Fibroblast of mammary gland (primary cell): ENCODE measurements at places on chromosomes 3 and 15.

DNA sequence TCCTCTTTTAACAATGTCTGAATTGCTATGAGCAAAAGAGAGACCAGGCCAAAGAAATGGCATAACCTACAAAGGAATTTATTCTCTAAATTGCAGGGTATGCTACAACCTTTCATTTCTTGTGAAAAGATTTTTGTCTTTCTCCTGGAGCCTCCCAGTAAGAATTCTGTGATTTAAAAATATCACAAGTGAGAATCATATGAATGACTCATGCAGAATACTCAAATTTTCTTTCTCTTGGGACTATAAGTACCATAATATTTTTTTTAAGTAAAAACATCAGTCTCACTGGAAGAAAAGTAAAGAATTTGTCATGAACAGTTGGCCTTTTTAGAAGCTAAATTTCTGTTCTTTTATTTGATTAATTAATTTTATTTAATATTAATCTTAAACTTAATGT lies 26.3 kb downstream of the SYNPR start:
- no peak for DNase-seq

DNA sequence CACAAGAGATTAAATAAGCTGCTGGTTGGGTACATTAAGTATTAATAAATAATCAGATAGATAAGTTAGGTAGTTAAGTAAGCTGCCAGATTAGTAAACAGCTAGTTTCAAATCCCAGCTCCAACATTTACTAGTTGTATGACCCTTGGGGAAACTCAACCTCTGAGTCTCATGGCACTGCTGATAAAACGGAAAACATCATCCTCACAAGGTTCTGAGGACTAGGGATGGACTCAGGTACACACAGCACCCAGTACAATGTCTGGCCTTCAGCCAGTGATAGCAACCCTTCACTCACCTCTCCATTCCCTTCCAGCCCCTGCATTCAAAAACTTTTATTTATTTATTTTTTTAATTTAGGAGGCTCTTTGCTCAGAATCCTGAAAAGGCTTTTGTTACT lies 32.3 kb downstream of the B3GNT5 start:
- no peak for DNase-seq

- no peak for DNase-seq
Measured at GRCh38 chr3:89245612-89246011, 138.2 kb downstream of the EPHA3 start.

- peak; percentile 88 for DNase-seq
Measured at GRCh38 chr3:33826688-33827087, 28.3 kb downstream of the PDCD6IP start.

GRCh38 chr3:12318758-12319621 lies 30.1 kb downstream of the PPARG start:
- peak; percentile 51 for DNase-seq

DNA sequence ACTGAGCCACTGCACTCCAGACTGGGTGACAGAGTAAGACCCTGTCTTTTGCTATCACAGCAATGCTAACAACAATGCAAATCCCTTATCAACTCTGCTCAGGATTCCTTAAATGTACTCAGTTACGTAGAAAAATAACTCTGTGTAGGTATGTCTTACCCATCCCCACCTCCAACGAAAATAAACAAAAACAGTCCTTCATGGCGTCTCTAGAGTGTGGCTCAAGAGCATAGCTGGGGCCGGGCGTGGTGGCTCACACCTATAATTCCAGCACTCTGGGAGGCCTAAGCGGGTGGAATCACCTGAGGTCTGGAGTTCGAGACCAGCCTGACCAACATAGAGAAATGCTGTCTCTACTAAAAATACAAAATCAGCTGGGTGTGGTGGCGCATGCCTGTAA lies 13.2 kb upstream of the NCKIPSD start:
- DNase-seq = no peak

DNA sequence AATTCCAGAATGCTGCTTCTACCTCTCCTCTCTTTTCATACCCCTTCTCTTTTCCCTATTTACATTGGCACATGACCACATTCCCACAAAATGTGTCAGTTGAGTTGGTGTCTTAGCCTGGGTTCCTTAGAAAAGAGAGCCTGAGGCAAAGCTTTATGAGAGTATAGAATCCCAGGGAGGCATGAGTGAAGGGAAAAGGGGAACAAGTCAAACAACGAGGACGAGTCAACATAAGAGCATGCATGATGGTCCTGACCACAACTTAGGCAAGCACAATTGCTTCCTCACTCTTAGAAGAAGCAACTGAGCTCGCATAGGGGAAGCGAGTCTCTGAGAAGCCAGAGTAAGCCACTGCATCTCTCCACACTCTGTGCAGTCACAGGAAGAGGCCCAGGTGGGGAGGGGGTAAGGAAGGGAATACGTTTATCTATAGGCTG lies 15.4 kb upstream of the ZNF774 start:
- DNase-seq = peak; percentile 53

GRCh38 chr15:94234300-94234699 lies 2.9 kb downstream of the MCTP2 start:
- DNase-seq = no peak

GRCh38 chr3:65811086-65811761 lies 227.5 kb downstream of the MAGI1 start:
- peak; percentile 78 for DNase-seq

- DNase-seq = no peak
Measured at GRCh38 chr15:58407236-58407775, 24.5 kb upstream of the LIPC start.

DNA sequence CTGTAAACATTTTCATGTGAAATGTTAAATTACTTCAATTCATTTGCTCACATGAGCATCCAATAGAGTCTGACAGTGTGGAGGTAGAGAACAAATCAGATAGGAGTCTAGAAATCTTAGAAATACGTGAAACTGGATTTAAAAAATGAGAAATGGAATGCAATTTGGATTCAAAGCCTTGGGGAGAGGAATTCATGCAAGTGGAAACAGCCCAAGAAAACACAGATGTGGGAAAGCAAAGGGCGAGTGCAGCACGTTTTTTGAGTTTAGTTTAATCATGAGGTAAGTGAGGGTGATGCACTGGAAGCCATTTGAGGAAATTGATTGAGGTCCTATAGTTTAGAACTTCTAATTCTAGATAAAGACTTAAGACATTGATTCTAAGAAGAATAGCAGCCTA lies 434.7 kb downstream of the C3orf38 start:
- DNase-seq = no peak

DNA sequence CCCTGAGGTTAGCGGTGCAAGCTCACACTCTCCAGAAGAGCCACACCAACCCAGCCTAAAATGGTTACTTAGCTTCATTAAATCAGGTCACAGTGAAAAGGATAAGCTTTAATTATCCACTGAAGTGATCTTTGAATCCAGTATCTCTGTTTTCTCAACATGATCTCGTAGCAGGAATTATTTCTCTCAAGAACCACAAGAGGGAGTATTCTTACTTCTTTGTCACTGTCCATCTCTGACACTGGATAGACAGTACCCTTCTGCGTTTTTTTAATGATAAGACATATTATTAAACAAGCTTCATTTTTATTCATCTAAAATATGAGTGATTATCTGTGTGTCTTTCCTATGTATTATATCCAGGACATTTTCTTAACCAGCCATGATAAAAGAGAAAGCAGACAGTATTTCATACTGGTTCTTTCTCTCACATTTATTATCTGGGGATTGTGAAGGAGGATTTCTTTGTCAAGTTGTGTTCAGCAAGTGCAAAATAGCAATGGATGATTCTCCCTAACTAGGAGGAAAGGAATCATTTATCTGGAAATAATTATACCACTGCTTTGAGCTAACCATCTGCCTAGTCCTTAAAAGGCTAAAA lies 105.4 kb upstream of the CCDC54 start:
- DNase-seq = peak; percentile 63

DNA sequence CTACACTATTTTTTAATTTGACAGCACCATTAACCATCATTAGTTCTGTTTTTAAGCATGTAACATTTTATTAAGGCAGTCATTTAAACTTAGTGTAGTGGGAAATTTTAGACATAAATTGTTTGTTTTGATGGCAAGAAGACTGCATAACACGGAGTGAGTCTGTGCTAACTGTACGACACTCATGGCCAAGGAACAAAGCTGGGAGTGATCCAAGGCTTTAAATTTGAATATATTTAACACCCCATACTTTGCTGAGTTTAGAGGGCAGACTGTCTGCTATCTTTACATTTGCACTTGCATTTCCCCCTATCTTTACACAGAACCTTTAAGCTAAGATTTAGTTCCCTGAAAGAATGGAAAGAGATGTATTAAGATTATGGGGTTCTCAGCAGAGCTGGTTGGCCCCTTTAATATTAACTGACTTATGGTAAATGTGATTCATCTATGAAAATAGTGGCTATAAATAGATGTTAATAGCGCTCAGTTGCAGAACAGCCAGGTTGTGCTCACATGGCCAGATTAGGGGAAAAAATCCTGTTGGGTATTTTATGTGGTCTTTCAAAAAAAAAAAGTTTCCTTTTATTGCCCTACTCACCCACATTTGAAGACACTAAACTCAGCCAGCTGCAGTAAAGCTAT lies 120.7 kb downstream of the CMSS1 start:
- DNase-seq = peak; percentile 71

- no peak for DNase-seq
Measured at GRCh38 chr15:85491691-85492090, 111.3 kb downstream of the AKAP13 start.

DNA sequence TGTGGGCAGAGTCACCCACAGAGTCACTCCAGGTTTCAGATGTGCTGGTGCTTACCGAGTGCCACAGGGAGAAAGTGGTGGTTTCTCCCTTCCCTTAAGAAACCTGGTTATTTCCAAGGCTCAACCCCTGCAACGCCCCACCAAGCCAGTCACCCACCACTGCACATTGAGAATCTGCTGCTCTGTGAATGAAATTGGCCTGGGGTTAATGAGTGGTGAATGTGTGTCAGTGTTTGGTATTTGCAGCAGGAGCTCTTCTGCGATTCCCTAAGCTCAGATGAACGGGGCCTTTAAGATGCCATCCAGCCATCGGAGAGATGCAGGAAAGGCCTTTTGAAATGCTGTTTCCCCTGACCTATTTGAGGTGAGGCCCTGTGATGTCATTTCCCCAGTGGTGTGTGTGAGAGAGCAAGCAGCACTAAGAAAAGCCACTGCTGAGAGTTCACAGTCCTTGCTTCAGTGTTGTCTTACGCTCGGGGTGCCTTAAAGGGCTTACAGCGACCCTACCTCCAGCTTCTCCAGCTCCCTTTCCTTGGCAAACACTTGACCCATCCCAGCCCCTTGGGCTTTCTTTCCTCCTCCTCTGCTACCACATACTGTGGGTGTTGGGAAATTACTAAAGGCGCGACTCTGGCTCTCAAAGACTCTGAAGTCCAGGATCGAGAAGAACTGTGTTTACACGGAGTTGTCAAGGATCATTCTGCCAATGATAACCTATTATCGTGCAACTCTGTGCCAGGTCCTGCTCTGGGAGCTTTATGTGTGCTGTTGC lies 68.9 kb downstream of the SMAD3 start:
- peak; percentile 75 for DNase-seq

DNA sequence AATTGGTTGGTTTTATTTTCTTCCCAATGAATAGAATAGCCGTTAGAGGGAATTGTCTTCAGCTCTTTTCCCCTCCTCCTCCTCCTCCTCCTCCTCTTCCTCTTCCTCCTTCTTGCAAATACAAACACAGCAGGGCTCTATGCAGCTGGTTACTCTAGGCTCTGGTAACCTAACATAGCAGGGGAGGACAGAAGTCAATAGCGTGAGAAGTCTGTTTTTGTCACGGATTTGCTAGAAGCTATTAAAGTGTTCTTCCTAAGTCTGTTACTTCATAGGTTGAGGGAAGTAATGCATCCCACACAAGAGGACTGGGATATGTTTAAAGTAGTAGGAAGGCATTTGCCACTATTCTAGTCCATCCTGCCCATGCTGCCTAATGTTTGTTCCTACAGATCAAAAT lies 374.7 kb upstream of the TPRG1 start:
- no peak for DNase-seq

GRCh38 chr3:156826896-156827882 lies 1.0 kb downstream of the LEKR1 start:
- no peak for DNase-seq

DNA sequence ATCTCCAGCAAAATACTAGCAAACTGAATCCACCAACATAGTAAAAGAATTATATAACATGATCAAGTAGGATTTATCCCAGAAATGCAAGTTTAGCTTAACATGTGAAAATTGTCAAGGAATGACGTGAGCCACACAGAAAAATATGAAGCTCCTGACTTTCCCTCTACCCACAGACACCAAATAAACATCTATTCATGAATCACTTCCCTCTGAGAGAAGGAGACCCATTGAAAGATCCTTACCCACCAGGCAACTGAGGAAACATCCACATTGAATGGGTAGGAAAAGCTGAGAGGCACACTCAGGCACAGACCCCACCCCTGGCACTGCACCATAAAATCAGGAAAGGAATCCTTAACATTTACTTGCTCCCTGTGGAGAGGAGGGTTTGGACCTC lies 102.2 kb upstream of the MANF start:
- DNase-seq = no peak

DNA sequence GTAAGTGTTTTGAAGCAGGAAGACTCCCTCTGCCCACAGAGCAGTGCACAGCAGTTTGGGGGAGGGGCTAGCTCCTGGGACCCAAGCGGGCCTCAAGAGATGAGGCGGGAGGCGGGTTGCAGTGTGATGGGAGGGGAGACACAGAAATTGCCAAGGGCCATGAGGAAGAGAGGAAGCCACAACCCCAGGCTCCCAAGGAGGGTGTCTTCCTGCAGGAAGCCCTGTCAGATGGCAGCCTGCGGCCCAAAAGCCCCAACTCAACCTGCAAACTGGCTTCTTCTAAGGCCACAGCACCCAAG lies 7.3 kb upstream of the ISLR2 start:
- DNase-seq = no peak

GRCh38 chr15:99108993-99109392 lies 4.1 kb downstream of the SYNM start:
- DNase-seq = no peak

GRCh38 chr3:146469150-146470017 lies at the start of gene PLSCR2:
PLSCR2 (minus strand) TSS chr3:146469561; CDS start chr3:146459904, 9,657 bp downstream.
- DNase-seq = peak; percentile 35

DNA sequence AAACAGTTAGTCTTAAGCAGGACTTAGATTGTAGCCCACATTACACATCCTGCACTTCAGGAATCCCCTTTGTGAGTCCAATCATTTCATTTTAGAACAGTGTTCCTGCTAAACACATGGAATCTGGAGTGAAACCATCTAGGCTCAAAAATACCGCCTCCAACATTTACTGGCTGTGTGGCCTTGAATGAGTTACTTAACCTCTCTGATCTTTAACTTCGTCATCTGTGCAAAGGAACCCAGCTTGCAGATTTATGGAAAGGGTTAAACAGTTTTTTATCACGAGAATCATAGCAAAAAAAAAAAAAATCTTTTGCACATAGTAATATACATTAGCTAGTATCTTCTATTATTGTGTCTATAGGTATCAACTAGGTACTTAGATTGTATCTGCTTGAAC lies 8.0 kb upstream of the LRTM1 start:
- no peak for DNase-seq

GRCh38 chr15:80937718-80938117 lies 51.9 kb downstream of the MESD start:
- no peak for DNase-seq

DNA sequence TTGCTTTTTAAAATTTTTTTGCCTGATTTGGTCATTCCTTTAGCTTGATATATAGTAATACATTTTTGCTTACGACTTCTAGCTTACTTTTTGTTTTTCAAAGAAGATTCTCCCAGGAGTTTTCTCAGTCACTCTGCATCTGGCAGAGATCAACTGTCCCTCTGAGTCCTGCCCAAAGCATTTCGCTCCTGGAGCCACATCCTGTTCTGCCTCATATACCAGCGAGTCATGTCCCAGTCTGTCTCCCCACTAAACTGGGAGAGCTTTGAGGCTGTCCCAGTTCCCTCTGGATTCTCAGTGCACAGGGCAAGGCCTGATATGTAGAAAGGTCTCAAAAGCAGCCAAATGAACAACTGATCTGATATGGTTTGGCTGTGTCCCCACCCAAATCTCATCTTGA lies 326.3 kb downstream of the ARRDC4 start:
- DNase-seq = peak; percentile 66
